ENCODE measurements at places on chromosomes 12 and 14.
A peak's percentile ranks its signal among the peaks of the same experiment; 100 is the strongest.

DNA sequence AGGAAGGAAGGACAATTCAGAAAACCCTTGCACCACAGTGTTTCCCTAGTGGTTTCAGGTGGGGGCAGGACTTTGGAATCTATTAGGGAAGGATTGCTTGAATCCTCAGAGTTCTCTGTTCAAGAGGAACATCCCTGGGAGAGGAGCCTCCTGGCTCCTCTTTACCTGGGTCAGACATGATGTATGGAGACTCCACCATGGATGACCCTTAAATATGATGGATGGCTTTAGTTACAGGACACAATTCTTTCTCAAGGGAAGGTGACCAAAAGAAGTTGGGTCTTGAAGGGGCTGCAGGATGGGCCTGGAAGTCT is 396.6 kb downstream of the NRXN3 start:
- no peak for DNase-seq

DNA sequence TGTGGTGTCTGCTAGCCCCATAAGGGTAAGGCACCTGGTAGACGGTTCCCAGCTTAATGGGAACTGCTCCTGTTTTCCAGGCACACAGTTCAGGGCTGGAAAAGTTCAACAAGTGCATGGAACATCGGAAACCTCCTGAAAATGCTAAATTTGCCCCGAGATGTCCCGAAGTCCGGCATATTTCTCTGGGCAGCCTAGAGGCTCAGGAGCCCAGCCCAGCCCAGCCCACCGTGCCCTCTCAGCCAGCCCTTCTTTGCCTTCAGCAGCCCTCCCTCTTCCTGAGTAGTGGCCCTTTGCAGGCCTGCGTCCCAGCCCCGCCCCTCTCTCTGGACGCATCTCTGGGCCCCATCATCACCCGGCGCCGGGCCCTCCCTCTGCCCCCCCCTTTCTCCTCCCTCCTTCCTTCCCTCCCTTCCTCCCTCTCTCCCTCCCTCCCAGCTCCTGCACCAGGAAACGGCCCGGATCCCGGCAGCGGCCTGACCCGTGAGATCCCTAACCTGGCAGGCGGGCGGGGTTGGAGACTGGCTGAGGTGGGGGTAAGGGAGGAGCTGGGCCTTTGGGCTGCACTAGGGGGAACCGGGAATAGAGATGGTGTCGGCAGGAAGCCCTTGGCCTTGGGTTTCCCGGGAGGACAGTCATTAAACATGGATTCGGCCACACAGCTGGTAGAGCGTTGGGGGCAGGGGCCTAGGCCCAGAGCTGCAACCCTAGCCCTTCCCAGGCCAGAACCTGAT is at the start of gene BCL2L2:
BCL2L2 (plus strand) TSS at position 422 of the 734 bp plus-strand sequence. CDS start 935 bp downstream, outside the sequence.
- no peak for DNase-seq

- DNase-seq: no peak
Measured at GRCh38 chr12:103799504-103799856, 41.6 kb downstream of the NT5DC3 start.

DNA sequence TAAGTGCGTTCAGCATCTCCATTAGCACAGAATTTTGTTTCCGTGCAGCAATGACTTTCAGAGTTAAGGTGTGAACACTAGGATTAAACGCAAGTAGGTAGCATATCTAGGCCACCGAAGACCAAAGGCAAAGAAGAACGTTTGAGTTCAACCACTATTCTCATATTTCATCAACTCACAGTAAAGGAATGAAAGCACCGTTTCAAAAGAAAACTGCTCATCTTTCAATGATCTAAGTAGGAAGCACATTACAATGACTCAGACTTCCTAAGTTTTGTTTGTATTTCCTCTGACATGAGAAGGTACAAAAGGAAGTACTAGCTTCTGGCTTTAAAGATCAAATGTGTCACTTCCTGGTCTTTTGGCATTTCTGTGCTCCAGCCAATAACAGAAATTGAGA is 57.6 kb downstream of the ACADS start:
- DNase-seq: no peak

- no peak for DNase-seq
Measured at GRCh38 chr14:23984891-23985602, 3.7 kb upstream of the DHRS4L2 start.

GRCh38 chr12:119902084-119902509 is 25.0 kb upstream of the CIT start:
- DNase-seq: peak; percentile 35

GRCh38 chr12:88306471-88307069 is 164.5 kb downstream of the TMTC3 start:
- DNase-seq: no peak

- DNase-seq: no peak
Measured at GRCh38 chr12:2145433-2145998, 92.7 kb downstream of the CACNA1C start.

DNA sequence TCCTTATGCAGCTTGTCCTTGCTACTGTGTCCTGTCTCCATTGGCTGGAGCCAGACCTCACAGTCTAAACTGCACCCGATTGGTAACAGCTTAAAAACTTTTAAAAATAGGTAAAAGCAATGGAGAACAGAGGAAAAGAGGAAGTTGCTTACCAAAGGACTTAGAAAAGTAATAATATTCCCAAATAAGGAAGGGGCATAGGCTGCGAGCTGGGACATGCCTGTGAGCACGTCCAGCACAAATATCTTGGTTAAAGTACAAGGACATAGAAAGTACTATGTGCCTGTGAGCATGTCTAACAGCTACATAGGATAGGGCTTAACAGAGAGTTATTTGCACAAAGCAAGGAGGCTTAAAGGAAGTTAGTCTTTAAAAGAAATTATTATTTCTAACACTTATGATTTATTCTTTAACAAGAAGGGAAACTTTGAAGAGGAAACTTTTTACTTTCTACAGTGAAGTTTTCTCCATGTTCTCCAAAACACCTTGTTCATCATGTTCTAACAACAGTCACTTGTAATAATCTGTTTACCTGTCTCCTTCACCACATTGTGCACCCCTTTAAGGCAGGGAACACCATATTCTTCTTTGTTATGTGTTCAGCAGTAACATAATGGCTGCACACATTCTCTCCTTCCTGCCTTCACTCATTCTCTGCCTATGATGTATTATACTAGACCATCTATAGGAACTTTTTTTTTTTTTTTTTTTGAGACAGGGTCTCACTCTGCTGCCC is 9.8 kb upstream of the UBE2N start:
- DNase-seq: no peak

GRCh38 chr12:101407049-101407435 is 530 bp downstream of the ARL1 start:
- DNase-seq: no peak

GRCh38 chr12:88185988-88186387 is 43.9 kb downstream of the TMTC3 start:
- DNase-seq: no peak

- no peak for DNase-seq
Measured at GRCh38 chr12:128388461-128389000, 121.6 kb downstream of the TMEM132C start.

GRCh38 chr14:43336351-43336750 is 1170.7 kb downstream of the FSCB start:
- no peak for DNase-seq

GRCh38 chr14:21476925-21477681 is at the start of the genes RAB2B and TOX4:
RAB2B (minus strand) TSS chr14:21476959; CDS start chr14:21476872, 87 bp downstream.
TOX4 (plus strand) TSS chr14:21477195; CDS start chr14:21477279, 84 bp downstream.
- DNase-seq: peak; percentile 84

DNA sequence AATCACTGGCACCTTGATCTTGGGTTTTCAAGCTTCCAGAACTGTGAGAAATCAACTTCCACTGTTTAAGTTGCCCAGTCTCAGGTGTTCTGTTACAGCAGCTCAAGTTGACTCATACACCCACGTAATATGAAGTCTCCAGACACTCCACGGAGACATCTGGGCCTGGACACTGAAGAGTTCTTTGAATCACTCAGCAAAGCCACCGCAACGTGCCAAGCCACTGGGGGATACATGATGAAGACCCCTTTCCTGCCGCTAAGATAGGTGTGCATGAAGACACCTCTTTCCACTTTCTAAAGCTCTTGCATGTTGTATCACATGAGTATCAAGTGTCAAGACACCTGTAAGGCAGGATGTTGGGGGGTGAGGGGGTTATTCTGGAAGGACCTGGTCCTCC is 311.7 kb upstream of the RTL1 start:
- DNase-seq: no peak

DNA sequence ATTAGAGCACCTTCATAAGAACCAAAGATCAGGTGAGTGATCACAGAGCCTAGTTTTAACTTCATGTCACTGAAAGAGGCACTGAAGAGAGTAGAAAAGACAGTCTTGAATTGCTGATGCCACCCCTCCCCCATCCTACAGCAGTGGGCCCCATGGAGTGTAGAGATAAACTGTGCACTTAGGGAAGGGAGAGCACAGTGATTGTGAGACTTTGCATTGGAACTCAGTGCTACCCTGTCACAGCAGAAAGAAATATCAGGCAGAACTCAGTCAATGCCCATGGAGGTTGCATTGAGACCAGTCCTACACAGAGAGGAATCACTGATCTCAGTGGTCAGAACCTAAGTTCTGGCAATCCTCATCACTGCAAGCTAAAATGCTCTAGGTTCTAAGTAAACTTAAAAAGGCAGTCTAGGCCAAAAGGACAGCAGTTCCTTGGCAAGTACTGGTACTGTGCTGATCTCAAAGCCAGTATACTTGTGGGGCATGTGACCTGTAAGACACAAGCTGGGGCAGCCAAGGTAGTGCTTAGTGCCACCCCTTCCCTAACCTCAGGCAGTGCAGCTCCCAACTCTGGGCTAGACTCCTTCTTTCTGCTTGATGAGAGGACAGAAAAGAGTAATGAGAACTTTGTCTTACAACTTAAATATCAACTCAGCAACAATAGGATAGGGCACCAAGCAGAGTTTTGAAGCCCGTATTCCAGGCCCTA is 94.1 kb downstream of the FSCB start:
- DNase-seq: no peak

GRCh38 chr14:104749111-104749649 is 3.8 kb upstream of the SIVA1 start:
- DNase-seq: no peak

- DNase-seq: no peak
Measured at GRCh38 chr14:104930526-104931303, 6.0 kb downstream of the PLD4 start.

DNA sequence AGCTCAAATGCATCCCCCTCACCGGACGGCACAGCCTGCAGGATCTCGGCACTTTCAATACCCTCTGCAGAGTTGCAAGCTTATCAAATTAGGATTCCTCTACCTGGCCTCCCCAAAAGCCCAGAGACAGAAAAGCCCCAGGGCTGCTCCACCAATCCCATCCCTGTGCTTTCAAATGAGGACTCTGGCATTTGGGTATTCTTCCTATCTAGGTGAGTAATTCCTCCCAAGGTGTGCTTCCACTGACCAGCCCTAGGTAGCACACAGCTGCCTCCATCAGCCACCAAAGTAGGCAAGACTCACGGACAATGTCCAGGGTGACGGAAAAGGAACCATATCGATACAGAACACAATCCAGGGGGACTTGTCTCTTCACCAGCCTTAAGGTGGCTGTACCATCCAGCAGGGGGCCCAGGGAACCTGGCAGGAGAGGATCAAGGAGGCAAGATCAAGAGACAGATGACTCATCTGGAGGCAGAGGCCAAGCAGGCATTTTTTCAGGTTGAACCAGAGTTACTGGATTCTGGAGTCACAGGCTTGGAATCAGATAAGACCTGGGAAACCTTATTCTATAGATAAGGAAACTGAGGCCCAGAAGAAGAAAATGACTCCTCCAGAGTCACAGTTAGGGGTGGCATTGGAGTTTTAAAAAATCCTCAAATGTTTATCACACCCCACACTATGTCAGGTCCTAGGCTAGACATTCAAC is 9.9 kb downstream of the PMEL start:
- no peak for DNase-seq

DNA sequence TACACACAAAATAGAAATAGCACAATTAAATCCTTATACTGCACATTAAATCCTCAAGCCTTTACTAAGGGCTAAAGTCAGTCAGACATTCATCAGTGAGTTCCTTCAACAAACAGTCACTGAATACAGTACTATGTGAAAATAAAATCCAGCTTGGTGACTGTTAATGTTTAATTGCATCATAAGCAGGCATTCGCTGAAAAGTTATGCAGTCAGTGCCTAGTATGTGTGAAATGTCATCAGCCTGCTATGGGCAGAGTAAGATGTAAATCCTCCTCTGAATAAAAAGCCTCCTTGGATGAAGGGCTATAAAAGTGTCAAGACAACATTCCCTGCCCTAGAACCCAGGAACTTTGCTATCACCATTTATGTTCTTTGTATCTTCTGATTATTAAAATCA is 116.4 kb downstream of the PRICKLE1 start:
- no peak for DNase-seq

GRCh38 chr12:74349925-74350324 is 187.7 kb upstream of the ATXN7L3B start:
- DNase-seq: no peak

- no peak for DNase-seq
Measured at GRCh38 chr14:70641548-70642302, at the start of gene TTC9. TTC9 (plus strand) TSS chr14:70641916; CDS start chr14:70642130, 214 bp downstream.

GRCh38 chr12:6964605-6965025 is 5.8 kb downstream of the PHB2 start:
- DNase-seq: no peak

- no peak for DNase-seq
Measured at GRCh38 chr12:11085419-11085818, 6.7 kb downstream of the TAS2R43 start.

DNA sequence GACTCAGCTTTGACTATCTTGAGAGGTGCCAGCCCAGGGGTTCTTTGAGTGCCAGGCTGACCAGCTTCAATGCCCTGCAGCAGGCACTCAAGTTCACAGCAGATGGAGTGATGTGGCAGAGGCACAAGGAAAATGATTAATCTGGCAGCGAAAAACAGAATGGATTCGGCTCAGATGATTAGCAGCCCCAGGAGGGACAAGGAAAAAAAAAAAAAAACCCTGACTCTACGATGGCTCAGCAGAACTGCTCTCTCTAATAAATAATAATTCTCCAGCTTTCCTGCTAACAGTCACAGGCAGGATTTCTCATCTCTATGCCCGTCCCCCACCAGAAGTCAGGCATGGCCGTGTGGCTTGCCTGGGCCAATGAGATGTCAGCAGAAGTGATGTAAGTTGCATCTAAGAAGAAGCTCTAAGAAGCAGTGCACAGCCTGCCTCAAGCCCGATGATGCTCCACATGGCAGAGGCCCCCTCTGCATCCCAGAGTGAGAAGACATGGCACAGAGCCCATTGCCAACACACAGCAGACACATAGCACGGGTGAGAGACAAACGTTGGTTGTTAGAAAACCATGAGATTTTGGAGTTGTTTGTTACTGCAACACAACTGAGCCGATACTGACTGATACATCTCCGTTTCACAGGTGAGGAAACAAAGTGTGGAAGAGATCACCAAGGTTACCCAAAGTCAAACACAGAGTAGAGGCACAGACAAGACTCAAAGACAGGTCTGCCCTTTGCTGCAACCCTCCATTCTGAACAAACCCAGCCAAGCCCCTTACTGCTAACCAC is 111.0 kb downstream of the SCARB1 start:
- no peak for DNase-seq

DNA sequence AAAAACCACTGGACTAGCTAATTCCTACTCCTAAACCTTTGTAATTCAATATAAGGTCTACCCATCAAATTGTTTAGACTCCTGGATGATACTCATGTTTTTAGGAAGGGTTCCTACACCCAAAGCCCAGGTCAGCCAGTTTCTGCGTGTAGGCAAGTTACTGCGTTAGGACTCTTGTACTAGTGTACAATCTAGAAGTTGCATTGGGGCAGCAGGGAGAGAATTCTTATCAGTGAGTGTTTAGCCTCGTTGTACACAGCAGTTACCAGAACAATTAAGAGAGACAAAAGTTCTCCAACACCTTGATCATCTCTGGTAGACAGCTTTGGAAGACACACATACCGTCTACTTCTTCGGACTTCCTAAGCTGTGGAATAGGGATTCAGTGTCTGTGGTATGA is 29.2 kb downstream of the FBXL14 start:
- no peak for DNase-seq

- no peak for DNase-seq
Measured at GRCh38 chr12:102406033-102406584, 74.3 kb downstream of the IGF1 start.

GRCh38 chr14:77041881-77042545 is 13.5 kb upstream of the IRF2BPL start:
- DNase-seq: no peak
